ENCODE measurements at places on chromosomes 3 and 15.

DNA sequence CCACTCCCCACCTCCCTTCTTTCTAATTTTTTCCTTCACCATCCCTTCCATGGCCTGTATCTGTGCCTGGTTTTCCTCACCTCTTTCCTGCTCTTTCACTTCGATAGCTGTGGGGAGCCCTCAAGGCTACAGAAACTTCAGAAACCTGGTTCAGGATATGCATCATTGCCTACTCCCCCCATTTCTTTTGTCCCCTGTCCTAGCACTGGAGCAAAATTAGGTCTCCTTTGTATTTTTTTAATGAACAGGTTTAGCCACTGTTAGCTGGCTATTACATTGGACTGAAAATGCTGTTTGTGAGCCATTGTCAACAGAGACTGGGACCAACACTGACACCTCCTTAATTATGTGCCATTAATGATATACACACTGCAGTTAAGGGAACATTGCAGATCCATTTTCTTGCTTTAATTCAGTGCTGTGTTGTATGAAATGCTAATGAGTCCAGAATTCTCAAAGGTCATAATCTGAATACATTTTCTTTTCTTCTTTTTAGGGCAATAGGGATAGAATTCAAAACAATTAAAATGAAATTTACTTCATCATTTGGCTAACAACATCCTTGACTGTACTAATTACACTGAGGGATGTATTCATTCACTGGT is 138.6 kb downstream of the PDCD6IP start:
- DNase-seq: no peak

DNA sequence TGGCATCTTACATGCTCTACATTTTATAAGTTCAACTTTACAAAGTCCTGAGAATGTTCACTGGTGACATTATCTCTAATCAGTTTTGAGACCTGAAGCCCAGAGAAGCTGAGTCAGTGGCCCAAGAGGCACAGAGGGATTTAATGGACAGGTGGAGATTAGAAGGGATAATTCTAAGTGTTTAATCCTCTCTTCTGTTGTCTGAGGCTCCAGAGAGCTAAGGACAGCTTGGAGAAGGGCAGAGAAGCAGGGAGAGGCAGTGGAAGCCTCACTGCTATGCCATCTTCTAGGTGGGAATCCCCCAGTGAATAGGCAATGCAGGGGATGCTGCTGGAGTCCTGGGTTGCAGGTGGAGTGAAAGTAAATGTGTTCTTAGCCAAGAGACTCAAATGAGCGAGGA is 369.4 kb upstream of the SLCO3A1 start:
- DNase-seq: no peak

- DNase-seq: no peak
These were observed 114.0 kb downstream of the MAGI1 start for GRCh38 chr3:65924762-65925161.

DNA sequence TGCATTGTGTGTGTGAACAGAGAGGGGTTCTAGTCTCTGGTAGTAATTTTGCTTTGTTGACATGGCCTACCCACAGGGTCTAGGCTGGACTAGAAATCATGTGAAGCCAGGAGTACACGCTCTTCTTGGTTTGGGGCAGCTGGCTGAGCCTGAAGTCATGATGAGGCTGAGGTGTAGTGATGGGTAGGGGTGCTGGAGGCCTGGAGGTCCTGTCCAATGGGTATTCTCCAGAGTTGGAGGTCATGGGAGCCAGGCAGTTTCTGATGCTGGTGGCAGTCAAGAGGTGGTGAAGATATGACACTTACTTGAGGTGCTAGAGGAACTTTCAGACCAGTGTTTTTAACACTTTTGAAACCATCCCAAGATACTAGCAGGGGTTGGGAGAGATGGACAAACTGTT is 18.5 kb upstream of the EPHB1 start:
- DNase-seq: no peak

DNA sequence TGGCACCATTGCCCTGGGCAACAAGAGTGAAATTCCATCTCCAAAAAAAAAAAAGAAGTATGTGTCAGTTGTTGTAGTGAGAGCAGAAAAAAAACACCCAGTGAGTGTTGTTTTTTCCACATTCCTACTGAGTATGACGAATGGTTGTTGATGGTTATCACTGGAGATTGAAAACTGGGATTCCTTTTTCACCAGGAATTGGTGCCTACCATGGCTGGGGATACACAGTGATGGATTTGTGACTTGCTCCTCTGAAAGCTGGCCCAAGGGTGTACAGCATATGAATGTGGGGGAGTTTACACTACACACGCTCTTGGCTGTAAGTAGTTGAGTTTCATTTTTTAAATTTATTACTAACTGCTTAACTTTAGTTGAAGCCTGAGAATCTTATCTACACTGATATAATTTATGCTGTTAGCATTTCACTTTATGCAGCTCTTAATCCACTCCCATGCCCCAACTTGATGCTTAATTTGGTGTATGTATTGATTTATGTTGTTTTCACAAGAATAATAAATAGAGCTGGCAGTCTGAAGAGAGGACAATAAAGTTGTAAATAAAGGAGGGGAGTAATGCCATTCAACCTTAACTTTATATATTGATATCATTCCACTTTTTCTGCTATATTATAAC is 56.0 kb upstream of the MME start:
- no peak for DNase-seq

GRCh38 chr3:157100608-157101396 is 59.1 kb downstream of the CCNL1 start:
- DNase-seq: no peak

- no peak for DNase-seq
These were observed 6.8 kb upstream of the TXNRD3 start for GRCh38 chr3:126661532-126662364.

DNA sequence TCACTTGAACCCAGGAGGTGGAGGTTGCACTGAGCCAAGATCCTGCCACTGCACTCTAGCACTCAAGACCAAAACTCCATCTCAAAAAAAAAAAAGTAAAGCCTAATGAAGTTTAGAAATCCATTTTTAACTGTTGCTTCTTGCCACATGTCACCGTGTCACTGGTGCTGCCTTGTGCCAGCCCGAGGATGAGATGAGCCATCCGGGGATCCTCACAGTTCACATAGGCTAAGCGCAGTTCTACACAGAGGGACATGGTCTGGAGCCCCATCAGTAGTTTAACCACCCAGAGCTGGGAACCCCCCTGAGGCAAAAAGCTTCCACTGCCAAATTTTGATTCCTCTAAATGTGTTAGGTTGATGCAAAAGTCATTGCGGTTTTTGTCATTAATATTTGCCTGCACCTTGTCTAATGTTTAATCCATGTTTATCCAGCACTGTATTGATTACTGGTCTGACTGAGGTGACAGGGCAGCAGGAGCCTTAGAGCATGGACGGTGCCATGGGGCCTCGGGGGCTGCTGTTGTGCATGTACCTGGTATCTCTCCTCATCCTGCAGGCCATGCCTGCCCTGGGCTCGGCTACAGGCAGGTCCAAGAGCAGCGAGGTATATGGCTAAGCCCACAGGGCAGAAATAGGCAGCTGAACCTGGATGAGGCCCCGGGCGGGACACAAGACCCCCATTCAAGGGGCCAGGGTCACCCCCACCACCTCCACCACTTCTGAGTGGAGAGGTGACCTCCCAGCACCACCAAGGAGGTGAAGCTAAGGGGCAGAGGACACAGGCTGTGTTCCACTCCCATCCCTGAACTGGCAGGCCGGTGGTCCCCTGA is at the start of gene ITIH1:
Gene ITIH1, plus strand, starts transcription at position 473 of the 832 bp plus-strand sequence. Its CDS starts 17 bp downstream, at position 490.
- no peak for DNase-seq

- DNase-seq: no peak
These were observed 6.8 kb downstream of the SOX14 start for GRCh38 chr3:137770835-137771399.

DNA sequence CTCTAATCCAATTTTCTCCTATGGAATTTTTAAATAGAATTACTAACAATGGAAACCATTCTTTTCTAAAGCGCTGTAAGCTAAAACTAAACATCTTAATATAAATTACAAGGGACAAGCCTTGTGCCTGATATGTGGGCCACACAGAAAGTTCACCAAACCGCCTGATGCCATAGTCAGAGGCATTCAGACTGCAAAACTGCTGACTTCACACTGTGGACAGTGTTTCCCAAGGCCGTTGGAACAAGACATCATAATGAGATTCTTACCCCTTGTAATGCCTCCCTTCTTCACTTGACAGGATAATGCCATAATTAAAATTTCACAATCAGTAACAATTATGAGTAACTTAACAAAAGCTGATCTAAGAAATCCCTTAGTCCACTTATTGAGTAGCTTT is 14.9 kb downstream of the SH3GL3 start:
- DNase-seq: no peak

- DNase-seq: no peak
These were observed 13.0 kb upstream of the HDC start for GRCh38 chr15:50278496-50278895.

DNA sequence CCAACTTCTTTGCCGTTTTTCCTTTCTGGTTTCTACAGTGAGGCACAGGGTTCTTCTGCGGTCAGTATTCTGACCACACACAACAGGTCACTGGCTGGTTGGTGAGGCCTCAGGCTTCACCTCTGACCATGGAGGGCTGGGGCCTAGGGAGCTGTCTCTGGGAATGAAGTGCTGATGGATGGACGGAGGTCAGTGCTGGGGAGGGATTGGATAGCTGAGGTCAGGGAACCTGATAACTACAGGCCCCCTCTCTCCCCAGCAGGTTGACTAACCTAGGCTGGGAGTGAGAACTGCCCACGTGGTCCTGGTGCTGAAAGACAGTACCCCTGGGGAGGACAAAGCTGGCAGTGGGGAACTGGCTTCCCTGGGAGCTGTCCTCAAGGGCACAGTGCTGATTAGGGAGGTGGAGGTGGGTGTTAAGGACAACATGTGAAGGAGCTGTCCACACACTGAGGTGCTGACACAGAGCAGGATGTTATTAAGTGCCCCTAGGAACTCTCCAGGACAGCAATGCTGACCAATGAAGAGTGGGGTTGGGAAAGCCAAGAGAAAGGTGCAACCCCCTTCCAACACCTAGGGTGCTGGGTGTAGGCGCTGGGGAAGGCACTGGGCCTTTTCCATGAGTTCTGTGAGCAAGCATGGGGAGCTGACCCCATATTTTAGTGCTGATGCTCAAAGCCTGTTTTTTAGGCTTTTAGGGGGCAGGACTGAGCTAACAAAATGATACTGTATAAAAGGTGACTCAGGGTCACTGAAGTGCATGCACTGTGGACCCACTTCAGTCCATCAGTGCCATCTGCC is 45.2 kb downstream of the ATP2B2 start:
- DNase-seq: no peak

DNA sequence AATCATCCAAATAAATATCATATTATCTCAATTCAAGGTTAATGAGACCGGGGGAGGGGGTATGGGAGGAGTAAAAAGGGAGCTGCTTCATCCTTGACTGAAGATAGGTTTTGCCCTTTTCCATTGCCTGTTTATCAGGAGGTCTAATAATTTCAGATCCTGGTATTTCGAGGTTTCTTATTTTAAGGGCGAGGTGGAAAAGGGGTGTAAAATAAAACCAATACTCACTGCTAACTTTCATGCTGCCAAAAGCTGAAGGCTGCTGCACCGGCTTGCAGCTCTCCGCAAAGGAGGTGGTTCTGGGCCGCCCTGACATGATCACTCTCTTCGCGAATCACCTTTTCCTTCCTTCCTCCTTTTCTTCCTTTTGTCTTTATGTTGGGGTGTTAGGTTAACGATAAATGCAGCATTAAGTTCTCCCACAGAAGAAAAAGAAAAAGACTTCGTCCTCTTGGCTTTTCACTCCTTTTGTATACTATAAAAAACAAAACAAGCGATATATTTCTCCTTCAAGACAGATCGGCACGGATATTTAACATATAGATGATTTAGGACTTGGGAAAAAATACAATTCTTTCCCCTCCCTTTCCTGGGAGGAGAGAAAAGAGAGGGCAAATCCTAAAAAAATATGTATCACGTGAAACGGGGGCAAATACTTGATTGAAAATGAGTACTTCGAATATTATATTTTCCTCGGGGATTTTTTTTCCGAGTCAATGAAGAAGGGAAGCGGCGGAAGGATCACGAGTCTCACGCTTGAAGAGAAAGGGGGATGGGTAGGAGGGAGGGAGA is 932 bp downstream of the GSK3B start:
- DNase-seq: no peak

- DNase-seq: no peak
These were observed 185.9 kb downstream of the SUCLG2 start for GRCh38 chr3:67468511-67468910.

- no peak for DNase-seq
These were observed 34.4 kb downstream of the BOC start for GRCh38 chr3:113245761-113246161.

DNA sequence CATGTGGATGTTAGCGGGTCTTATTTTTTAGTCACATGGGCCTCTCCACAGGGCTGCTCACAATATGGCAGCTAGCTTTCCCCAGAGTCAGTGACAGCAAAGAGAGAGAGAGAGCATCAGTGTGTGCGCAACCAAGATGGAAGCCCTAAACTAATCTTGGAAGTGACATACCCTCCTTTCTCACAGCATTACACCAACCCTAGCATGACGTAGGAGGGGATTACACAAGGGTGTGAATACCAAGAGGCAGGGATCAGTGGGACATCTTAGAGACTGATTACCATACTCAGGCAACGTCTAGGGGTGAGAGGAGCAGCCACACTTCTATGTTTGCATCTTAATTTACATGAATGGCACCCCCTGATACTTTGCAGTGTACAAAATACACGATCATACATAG is 3.5 kb upstream of the UBE2E2 start:
- no peak for DNase-seq

GRCh38 chr3:170734735-170735065 is 135.3 kb downstream of the RPL22L1 start:
- DNase-seq: no peak

DNA sequence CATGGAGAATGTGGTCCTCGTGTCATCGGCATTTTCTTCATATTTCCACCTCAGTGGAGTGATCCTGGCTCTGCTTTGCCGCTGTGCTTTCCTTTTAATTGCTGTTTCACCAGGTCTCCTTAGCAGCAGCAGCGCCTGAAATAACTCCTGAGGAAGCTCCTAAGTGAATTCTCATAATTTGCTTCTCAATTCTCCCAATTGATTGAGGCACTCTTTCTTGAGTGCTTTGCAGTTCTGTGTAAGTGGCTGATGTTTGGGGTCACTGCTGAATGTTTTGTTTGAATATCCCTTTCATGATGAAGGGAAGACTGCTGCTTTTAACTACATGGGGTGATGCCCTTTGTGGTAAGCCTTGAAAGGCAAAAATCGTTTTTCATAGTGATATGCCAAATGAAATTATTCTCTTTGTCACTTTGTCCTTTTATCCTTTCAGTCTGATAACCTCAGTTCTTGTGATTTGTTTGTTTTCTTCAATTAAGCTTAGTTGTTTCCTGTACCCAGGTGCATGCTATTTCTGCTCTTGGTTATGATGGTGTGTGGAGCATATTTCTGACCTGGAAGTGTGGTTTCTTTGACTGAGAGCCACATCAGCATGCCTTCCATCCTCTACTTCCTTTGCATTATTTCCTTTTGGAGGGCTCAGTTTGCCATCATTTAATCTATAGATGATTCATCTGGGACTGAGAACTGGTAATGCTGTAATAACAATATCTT is 36.7 kb downstream of the HMG20A start:
- DNase-seq: no peak

- DNase-seq: no peak
These were observed 162.5 kb downstream of the FNDC3B start for GRCh38 chr3:172201870-172202236.

GRCh38 chr15:51907136-51907862 is 64.3 kb downstream of the LEO1 start:
- no peak for DNase-seq
